ENCODE measurements at places on chromosomes 5 and 9.

GRCh38 chr5:18380729-18381362, 746.6 kb downstream of the TAF11L14 start:
- DNase-seq, result no peak

GRCh38 chr5:2658447-2658846, 93.0 kb downstream of the IRX2 start:
- DNase-seq, result no peak

DNA sequence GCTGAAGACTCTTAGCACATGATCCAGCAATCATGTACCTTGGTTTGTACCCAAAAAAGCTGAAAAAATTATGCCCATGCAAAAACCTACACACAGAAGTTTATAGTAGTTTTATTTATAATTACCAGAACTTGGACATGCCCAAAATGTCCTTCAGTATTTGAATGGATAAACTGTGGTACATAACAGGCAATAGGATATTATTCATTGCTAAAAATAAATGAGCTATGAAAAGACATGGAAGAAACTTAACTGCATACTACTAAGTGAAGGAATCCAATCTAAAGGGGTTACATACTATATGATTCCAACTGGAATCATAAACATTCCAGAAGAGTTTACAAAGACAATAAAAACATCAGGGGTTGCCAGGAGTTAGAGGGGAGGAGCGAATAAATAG, 25.6 kb downstream of the FBXL17 start:
- DNase-seq, result no peak

- DNase-seq, result no peak
These were observed 20.9 kb upstream of the PRUNE2 start for GRCh38 chr9:76926846-76927245.

DNA sequence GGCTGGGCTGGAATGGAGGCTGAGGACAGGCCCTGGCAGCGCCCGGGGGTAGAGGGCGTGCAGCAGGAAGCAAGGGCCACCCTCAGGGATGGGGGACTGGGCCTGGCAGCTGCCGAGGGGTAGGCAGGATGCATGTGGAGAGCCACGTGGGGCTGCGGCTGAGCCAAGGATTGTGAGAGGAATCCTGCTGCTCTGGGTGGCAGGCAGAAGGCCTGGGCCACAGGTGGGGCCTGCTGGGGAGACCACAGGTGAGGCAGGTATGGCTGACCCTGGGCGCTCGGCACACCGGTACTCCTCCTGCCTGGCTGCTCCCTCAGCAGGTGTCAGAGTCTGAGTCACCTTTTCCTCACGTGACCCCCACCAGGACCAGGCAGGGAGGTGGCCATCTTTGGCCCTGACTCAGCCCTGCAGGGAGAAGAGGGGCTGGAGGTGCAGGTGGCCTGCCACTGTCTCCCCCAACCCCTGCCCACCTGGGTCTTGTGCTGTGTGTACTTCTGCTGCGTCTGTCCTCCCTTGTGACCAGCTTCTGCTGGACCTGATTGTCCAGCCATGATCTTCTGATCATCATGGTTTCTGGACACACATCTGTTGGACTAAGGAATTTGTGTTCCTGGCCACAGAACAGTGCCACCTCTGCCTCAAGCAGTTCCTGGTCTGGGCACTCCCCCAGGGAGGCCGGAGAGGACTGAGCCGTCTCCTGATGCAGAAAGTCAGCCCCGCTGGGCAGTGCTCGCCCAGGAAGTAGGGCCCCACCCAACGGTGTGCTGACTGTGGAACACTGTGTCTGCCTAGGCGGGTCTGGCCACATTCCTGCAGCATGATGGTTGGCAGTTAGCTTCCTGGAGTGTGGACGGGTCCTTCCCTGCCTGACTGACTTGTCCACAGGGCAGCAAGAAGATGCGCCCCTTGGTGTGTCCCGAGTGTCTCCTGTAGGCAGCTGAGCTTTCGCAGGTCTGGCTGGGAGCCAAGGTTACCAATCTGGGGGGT, 6.4 kb downstream of the ARRDC1 start:
- peak; percentile 73 for DNase-seq

- DNase-seq, result no peak
These were observed 55.4 kb downstream of the HINT1 start for GRCh38 chr5:131109540-131110255.

GRCh38 chr5:31754741-31755675, 116.1 kb downstream of the PDZD2 start:
- no peak for DNase-seq

- DNase-seq, result no peak
These were observed 77.3 kb upstream of the MAN2A1 start for GRCh38 chr5:109612278-109612905.

DNA sequence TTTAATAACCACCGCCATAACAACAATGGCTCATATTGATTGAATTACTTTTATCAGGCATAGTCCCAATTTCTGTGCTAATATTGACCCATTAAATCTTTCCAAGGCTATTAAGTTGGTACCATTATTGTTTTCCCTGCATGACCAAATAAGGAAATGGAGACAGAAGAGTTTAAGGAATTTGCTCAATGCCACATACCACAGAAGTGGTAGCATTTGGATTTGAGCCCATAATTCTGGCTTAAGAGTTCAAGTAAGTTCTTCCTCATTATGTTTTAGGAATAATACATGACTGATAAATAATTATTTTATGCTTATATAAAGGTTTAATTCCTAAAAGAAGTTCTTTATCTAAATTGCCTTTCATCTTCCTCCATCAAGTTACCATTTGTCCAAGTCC, 43.4 kb upstream of the HAPLN1 start:
- no peak for DNase-seq

DNA sequence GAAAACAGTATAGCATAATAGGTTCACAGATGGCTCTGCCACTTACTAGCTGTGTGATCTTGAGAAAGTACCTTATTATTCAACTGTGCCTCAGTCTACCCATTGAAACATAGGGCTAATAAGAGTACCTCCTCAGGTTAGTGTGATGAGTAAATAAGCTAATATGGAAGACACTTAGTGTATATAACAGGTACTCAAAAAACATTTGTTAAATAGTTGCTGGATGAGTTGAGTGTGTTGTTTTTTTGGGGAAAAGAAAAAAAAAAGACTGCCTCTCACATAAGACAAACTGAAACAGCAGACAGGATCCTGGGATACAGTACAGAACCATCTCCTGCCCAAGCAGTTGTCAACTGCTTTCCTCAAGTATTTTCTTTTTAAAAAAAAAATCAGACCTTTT, 5.2 kb downstream of the STOM start:
- DNase-seq, result no peak

- no peak for DNase-seq
These were observed 51.6 kb downstream of the ENTREP1 start for GRCh38 chr9:69376651-69377050.

- DNase-seq, result no peak
These were observed 71.6 kb downstream of the CFAP90 start for GRCh38 chr5:7779019-7780005.

DNA sequence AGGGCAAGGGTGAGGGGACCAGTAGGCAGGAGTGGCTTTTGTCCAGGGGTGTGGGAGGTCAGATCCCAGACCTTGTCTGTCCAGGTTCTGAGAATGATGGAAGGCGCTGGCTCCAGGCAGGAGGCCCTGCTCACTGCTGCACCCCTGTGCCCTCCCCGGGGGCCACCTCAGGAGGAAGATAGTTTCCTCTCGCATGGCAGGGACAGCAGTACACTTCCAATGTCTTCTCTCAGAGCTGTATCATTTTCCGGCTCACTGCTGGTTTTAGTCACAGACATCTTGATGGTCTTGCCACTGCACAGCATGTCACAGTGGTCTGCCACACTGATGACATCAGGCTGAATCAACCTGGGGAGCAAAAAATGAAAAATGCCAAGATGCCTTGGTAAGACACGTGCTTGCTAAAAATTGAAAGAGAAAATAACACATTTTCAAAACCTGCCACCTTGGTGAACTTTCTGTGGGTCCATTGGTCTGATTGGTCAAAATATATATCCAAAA, 3.3 kb upstream of the SLC6A3 start:
- no peak for DNase-seq

- peak; percentile 9 for DNase-seq
These were observed 982 bp downstream of the EPB41L4A start for GRCh38 chr5:112417931-112418658.

DNA sequence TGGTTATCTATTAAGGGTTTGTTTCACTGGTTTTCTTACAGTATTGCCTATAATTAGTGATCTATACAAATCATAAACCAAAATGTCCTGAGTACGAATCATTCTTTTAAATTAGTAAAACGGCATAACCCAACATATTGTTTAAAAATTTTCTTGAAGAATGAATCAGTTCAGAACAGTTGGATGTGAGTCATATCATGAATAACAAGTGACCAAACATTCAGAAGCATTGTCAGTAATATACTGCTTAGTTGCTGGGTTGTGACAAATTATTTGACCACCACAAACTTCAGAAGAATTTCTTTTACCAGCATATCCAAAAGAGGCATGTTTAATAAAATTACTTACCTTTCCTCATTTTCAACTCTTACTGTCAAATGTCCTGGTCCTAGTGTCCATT, 111.2 kb downstream of the UNC13B start:
- DNase-seq, result no peak

DNA sequence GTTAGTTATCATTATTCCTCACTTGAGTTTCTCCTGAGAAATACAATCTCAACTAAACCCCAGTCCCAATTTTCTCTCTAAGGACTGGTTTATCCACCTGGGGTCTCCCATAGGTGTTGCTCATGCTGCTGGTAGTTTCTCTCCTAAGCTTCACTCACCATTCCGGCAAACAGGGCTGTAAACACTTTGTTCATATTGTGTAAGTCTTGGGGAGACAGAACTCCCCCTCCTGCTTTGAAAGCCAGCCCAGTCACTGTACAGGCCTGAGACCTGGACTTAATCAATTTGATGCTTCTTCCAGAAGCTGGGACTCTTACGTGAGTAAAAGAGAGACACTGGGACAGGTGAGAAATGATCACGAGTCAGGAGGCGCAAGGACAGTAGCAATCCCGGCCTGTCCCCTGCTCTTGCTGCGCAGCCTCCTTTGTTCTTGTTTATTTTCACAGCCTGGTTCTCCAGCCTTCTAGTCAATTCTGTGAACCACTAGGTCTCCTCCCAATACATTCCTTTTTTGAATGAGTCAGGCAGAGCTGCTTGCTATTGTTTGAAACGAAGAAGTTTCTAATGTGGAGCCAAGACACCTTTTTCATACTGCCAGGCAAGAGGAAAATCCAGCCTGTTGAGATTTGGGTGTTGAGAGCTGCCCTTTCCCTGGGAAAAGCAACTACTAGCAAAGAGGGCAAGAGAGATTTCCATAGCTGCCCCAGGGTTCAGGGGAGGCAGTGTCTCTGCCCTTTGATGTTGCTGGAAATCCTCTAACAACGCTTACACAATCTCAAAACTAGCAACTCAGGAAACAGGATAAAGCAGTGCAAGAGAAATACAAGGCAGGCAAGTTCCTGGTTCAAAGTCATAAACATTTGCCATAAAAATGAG, 9.2 kb upstream of the SHROOM1 start:
- no peak for DNase-seq

- no peak for DNase-seq
These were observed 78.1 kb downstream of the CEMIP2 start for GRCh38 chr9:71690063-71690688.

DNA sequence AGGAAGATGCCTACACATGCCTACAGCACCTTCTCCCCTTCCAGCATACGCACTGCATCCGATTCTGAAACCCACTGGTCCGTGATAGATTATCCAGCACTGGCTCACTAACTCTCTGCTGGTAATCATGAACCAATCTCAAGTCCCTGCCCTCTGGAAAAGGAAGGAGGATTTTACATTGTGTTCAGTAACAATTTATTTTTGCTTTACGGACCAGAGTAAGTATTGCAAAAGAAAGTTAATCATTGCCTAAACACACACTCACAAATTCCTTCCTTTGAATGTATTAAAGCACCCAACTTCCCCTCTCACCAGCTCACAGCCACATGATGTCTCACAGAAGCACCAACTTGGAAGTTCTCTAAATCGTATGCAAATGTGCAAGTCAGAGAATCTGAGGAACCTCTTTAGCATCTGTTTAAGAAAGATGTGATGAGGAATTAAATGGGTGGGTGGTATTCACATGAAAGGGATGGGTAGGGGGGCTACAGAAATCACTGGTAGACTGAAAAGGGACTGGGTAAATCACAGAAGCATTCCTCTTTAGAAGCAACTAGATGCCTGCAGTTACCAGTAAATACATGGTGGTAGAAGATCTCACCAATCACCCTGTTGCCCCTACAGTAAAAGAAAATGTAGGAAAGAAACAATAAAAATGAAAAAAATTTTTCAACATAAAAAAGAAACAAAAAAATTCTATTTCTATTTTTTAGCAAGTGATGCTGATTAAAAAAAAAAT, 8.4 kb downstream of the GNAQ start:
- DNase-seq, result no peak

DNA sequence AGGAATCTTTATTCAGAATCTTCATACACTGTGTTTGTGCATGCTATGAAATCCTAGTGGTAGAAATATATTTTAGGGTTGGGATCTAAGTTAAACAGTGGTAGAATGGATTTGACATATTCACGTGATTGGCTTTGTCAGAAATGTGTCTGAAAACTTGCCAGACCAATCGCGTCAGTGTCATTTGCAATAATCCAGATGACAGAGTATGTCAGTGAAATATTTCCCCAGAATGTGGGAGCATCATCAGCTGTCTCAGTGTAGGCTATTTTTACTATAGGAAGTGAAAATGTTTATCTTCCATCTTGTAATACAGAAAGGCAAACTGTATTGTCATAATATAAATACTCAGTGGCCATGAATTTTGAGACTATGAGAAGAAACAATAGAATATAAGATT, 220.6 kb upstream of the EDIL3 start:
- no peak for DNase-seq

GRCh38 chr5:168002116-168002515, 289.3 kb upstream of the WWC1 start:
- DNase-seq, result no peak

GRCh38 chr5:90387508-90387907, 22.0 kb downstream of the CETN3 start:
- DNase-seq, result no peak

- no peak for DNase-seq
These were observed 45.7 kb downstream of the BHMT start for GRCh38 chr5:79157305-79157704.

GRCh38 chr5:144086295-144086694, 84.2 kb downstream of the YIPF5 start:
- no peak for DNase-seq

GRCh38 chr5:1815881-1816292, 14.7 kb downstream of the NDUFS6 start:
- no peak for DNase-seq

GRCh38 chr9:70519912-70520724, 105.7 kb upstream of the KLF9 start:
- DNase-seq, result no peak
